ENCODE measurements at places on chromosomes 1 and 21.

GRCh38 chr1:19219451-19219850 lies 9.4 kb upstream of the UBR4 start:
- no peak for DNase-seq

DNA sequence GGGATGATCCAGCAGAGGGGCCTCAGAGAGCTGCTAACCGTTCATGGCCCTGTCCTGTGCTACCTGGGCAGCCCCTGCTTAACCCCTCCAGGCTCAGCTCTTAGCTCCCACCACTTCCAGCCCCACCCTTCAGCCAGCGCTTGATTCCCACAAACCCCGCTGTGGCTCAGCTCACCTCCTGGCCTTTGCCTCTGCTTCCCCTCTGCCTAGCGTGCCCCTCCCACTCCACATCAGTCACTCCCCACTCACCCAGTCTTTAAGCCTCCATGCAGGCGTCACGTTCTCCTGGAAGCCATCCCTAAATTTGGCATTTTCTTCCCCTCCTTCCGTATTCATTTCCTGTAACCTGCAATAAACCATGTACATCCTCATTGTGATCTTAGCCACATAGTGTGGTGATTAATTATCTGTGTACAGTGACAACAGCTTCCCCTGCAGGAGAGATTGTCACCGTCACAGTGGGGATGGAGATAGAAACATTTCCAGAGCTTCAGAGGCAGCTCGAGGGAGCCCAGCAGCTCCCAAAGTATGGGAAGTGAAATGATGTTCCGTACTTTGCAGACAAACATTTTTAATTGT lies 65.5 kb downstream of the EPHB2 start:
- DNase-seq = no peak

- no peak for DNase-seq
Measured at GRCh38 chr1:246114369-246114768, 392.7 kb downstream of the SMYD3 start.

DNA sequence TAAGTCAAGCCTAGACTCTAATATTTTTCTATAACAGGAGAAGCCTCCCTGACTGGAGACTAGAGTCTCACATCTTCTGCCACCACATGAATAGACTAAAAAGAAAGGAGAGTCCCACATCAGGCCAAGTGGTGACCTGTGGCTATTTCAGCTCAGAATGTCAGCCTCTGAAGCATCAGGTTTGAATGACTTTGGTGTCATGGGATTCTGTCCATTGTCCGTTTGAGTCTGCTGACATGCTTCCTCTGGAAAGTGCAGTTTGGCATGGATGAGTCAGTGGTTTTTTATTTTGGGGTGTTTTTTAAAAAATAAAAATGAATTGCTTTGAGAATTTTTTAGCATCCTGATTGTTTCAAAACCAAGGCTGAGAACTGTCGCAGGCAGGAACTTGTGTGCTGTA lies 19.5 kb downstream of the DYRK3 start:
- no peak for DNase-seq

- no peak for DNase-seq
Measured at GRCh38 chr1:210246447-210246846, 13.9 kb downstream of the SERTAD4 start.

GRCh38 chr1:125065092-125065820 lies 3880.5 kb downstream of the SRGAP2C start:
- no peak for DNase-seq

- no peak for DNase-seq
Measured at GRCh38 chr1:167775178-167775577, 53.4 kb downstream of the MPZL1 start.

- no peak for DNase-seq
Measured at GRCh38 chr1:234926264-234926558, 202.4 kb downstream of the TOMM20 start.

DNA sequence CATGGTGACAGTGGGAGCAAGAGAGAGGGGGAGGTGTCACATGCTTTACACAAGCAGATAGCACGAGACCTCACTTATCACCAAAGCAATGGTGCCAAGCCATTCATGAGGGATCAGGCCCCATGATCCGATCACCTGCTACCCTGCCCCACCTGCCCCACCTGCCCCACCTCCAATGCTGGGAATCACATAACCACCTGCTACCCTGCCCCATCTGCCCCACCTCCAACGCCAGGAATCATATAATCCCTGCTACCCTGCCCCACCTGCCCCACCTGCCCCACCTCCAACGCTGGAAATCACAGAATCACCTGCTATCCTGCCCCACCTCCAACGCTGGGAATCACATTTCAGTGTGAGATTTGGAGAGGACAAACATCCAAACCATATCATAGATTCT lies 10.6 kb upstream of the AIRE start:
- DNase-seq = no peak

DNA sequence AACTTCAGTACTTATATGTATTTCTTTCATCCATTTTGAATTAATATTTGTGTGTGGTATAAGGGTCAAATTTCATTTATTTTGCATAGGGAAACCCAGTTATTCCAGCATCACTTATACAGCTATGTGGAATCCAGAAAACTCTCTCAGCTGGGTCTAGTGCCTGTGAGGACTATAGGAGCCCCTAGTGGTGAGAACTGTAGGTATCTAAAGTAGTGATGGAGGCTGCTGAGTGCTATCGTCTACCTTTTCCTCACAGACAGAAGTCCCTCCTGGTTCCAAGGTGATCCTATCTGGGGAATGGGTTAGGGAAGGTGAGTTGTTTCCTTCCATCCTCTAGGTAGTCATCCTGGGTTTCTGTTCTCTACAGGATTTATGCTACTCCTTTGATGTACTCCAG lies 352.0 kb upstream of the C1orf87 start:
- no peak for DNase-seq

DNA sequence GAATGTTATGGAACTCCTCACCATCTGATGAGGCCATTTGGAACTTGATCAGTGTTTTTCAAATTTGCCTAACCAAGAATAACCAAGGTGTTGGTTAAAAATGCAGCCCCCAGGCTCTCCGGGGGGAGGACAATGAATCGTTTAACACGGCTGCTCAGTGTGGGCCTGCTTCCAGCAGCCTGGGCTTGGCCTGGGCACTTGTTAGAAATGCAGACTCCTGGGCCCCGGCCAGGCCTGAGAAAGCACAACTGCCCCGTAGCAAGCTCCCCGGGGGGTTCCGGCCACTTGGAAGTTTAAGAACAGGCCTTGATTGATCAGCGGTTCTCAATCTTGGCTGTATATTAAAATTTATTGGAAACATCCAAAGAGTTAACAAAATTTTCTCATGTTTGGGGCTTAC lies 22.8 kb upstream of the C2CD2 start:
- DNase-seq = no peak

DNA sequence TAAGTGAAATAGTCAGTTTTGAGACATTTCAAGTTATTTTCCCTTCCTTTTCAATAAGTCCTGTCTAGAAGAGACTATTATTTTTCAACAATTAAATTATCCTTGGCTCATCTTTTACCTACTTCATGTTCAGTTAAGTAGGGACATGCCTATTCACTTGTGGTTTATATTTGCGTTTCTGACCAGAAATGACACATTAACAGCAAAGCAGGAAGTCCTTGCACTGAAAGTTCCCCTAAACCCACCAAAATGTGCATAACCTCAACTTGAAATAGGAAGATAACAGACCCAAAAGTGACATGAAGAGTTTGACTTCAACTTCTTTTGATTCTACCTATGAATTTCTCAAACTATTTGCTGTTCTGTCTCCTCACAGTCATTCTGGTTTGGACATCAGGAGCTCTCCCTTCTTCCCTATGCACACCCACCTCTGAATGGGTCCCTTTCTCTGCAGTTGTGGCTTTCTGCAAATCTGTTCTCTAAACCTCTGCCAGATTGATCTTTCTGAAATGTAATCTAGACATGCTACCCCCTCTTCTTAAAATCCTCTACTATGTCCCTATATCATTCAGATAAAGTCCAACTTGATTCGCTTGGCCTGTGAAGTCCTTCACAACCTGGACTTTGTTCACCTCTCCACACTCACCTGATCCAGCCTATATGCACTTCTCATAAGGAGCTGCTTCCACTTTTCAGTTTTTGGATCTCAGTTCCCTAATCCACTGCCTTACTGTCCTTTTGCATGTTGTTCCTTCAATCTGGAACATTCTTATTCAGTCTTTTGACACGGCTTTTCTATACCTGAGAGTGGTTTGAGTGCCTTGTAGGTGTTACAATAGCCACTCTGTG lies 661.5 kb upstream of the ADGRL4 start:
- DNase-seq = no peak

DNA sequence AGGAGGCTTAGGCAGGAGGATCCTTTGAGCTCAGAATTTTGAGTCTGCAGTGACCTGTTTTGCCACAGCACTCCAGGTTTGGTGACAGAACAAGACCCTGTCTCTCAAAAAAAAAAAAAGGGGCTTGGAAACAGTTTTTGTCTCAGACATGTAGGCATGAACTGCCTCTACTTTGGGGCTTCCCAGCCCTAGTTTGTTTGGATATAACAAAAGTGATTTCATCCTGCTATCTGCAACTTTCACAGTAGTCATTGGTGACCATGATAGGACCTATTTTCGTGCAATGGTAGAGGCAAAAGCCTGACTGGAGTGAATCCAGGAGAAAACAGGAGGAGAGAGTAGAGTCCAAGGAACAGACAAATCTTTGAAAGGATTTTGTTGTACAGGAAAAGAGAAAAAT lies 20.3 kb upstream of the EVI5 start:
- DNase-seq = no peak

DNA sequence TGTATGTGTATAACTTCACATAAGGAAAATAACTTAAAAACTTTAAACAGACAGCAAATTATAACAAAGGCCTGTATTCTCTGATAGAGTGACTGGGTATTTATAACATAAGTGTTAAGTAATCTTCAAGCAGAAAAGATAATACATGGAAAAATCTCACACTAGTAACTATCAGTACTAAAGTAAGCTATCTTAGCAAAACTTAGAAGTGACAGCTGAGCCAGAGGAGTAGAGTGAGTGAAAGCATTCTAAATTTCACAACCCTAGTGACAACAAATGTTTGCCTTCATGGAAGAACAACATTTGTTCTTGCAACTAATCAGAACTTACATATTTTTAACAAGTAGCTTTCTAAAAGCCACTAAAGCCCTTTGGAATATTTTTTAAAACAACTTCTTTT lies 74.5 kb upstream of the B3GALT2 start:
- no peak for DNase-seq

GRCh38 chr1:223105568-223105967 lies 37.5 kb downstream of the TLR5 start:
- DNase-seq = no peak

GRCh38 chr1:116724765-116725375 lies 29.4 kb upstream of the CD2 start:
- DNase-seq = peak; percentile 37

GRCh38 chr1:27106561-27107323 lies 48.2 kb downstream of the SLC9A1 start:
- no peak for DNase-seq

- DNase-seq = no peak
Measured at GRCh38 chr1:245108909-245109308, 45.9 kb upstream of the KIF26B start.

DNA sequence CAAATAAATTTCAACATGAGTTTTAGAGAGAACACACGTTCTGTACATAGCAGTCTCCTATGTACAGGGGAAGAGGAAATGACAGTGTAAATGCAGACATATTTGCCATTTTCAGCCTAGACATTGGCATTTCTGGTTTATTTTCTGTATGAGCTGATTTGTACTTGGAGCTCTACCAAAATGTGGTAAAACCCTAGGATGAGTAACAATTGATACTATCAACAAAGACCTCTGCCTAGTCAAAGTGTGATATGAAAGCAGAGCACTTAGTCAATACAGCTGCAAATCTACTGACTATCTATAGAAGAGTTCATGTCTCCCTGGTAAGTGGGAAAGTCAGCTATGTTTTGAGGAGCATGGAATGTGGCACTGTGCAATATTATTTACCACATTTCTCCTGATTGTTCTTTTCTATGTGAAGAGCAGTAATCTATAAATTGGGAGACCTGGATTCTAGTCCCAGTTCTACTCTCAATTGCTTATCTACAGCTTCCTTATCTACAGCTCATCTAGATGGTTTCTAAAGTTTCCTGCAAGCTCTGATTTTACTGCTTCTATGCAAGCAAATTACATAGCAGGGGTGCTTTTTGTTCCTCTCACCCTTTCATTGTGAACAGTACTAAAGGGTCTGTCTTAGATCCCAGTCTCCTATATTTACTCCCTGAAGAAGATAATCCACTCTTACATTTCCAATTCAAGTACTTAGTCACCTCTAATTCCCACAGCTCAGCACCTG lies 334.2 kb downstream of the NTNG1 start:
- DNase-seq = no peak

GRCh38 chr21:44704636-44705001 lies 6.8 kb downstream of the TSPEAR start:
- no peak for DNase-seq

DNA sequence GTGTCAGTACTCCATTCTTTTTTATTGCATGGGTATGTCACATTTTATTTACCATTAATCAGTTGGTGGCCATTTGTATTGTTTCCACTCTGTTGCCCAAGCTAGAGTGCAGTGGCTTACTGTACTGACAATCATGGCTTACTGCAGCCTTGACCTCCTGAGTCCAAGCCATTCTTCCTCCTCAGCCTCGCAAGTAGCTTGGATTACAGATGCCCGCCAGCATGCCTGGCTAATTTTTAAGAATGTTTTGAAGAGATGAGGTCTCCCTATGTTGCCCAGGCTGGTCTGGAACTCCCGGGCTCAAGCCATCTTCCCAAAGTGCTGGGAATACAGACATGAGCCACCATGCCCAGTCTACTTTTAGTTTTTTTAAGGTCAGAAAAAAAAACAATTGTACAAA lies 813 bp upstream of the SFT2D2 start:
- DNase-seq = no peak

DNA sequence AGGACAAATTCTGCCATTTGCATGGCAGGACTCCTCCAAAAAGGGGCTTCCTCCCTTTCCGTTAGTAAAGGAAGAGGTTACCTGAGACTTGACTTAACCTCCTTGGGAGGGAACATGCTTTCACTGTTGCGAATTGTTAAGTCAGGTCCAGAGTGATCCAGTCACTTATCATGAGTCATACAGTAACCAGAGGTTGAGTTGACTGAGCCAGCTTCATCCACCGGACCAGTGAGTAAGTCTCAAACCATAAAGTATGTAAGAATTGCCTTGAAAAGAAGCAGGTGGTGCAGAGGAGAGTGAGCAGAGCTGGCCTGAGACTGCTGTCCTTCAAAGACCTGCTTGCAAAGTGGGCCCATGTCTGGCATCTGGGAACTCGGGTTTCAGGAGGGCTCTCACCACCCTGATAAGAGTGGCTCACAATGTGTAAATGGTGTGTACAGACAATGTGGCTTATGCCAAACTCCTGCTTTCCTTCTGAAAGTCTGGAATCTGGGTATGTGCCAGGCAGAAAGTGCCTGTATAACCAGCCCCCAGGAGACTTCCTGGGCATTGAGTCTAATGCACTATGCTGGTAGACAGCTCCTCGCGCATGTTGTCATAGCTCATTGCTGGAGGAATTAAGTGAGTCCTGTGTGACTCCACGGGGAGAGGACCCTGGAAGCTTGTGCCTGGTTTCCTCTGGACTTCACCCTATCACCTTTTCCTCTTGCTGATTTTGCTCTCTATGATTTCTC lies 84.3 kb upstream of the KLHDC7A start:
- DNase-seq = no peak

Data from activated T-helper 1 cell treated with anti-CD3 and anti-CD28 coated beads, Interleukin-2, amount 50 U/mL, for 16 hours (primary cell).